Left ventricle myocardium inferior (tissue), 1 donor: ENCODE measurements at places on chromosomes 2 and 18.

- H3K27ac ChIP-seq = peak overlapping the region; percentile 41
- H3K4me3 ChIP-seq = no peak overlapping the region
- H3K36me3 ChIP-seq = no peaks in the 10 kb centered on the region
- no peaks in the 10 kb centered on the region for H3K27me3 ChIP-seq
- no peak for DNase-seq
These were observed 73.2 kb downstream of the MAP4K4 start for GRCh38 chr2:101770726-101771125.

GRCh38 chr2:42602876-42603219, 34.4 kb downstream of the MTA3 start:
- H3K36me3 ChIP-seq = no peaks in the 10 kb centered on the region
- no peak overlapping the region for H3K27ac ChIP-seq
- H3K27me3 ChIP-seq = no peaks in the 10 kb centered on the region
- H3K4me1 ChIP-seq = no peaks in the 10 kb centered on the region
- no peak for DNase-seq

DNA sequence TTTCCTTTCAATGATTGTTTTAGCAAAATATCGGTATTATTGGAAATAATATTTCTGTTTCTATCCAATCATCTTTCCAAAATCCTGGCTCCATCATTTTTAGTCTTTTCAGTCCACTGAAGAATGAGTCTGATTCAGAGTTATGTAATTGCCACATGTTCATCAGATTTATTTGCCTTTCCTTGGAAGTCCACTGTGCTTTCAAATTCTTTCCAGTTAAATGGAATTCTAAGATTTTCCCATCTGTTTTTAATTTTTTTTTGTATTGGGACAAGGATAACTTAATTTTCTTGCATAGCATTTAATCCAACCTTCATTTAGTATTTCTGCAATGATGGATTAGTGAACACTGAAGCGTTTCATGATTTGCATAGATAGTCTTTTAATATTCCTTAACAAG, 521.5 kb upstream of the NRXN1 start:
- no peak for DNase-seq
- H3K4me3 ChIP-seq = no peak overlapping the region
- no peaks in the 10 kb centered on the region for H3K36me3 ChIP-seq
- H3K4me1 ChIP-seq = no peaks in the 10 kb centered on the region

DNA sequence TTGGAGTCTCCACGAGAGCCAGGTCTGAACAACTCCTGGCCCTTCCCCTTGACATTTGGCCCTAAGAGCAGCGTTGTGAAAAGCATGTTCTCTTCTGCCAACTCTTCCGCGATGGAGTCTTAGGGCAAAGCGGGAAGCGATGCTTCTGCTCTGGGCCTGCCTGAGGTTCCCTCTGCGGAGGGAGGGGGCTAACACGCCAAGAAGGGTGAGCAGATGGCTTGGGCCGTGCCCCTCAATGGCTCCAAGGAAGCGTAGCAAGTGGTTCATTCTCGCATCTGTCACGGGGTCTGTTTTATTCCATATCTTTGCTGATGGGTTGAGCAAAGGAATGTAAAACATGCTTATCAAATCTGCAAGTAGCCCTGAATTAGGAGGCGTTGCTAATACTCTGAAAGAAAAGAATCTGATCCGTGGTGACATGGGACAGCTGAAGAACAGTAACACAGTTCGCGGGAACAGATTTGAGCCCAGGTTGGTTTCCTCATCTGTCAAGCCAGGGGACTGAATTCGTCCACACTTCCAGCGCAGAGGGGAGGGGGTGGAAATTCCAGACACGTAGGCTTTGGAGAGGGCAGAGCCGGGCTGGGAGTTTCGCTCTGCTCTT, 38.0 kb downstream of the DNMT3A start:
- peaks cover 14% of the 10 kb centered on the region for H3K36me3 ChIP-seq
- H3K27me3 ChIP-seq = no peaks in the 10 kb centered on the region
- peak overlapping the region; percentile 43 for H3K27ac ChIP-seq
- peaks cover 72% of the 10 kb centered on the region for H3K4me1 ChIP-seq
- no peak overlapping the region for H3K4me3 ChIP-seq
- no peak for DNase-seq
